Endodermal cell (in vitro differentiated cells): ENCODE measurements at places on chromosomes 12 and 14. TPM values are rescaled to one million over a fixed set of nuclear protein-coding genes. Genes with fewer than 3 reads are reported as not detected.

DNA sequence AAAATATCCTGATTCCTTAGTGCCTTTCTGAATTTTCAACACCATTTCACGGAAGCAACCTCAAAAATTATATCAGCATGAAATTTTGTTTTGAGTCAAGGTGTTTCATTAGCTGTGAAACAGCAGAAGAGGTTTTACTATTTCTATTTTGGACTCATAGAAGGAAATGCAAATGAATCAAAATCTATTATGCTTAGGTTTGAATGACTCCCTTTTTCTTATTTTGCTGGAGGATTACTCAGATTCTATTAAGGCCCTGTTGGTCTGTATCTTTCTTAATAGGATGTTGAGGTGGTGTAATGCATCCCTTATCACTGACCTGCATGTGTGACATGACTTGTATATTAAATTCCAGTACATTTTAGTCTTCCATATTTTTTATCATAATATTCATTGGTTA, 165.8 kb downstream of the TMTC2 start:
- DNase-seq: no peak

DNA sequence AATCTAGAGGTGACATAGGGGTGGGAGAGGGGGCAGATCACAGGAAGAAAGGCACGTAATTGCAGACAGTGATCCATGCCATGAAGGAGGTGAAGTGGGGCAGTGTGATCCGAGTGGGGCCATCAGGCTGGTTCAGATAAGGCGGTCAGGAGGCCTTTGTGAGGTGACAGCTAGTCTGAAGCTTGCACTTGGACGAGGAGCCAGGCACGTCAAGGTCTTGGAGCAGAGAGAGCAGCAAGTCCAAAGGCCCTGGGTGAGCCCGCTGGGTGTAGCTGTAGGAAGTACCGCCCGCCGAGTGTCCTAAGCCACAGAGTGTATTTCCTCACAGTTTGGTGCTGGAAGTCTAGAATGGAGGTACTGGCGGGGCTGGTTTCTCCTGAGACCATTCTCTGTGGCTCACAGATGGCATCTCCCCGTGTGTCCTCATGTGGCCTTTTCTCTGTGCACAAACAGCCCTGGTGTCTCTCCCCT, 23.6 kb downstream of the RHOF start:
- DNase-seq: no peak

Gene WBP11
- 150 and 168 TPM in 2 replicates for total RNA-seq

- no peak for DNase-seq
Observed at GRCh38 chr12:12523229-12523628, 39.4 kb downstream of the DUSP16 start.

- DNase-seq: no peak
Observed at GRCh38 chr14:80629606-80630005, 311.9 kb downstream of the CEP128 start.

GRCh38 chr14:33993246-33993645, 42.4 kb upstream of the EGLN3 start:
- no peak for DNase-seq

DNA sequence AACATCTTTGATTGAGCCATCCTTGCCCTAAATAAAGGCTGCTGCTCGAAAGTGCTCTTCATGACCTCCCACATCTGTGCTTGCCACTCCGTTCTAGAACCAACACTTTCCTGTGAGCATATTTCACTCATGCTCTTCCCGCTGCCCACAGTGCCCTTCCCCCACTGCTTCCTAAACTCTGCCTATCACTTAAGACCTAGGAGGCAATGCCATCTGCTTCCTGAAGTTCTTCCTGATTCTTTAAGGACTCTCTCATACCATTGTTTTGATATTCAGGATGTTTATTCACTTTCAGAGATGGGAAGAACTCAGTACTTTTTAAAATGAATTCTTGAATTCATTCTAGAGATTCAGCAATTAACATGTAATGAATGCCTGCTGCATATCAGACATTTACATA, 49.9 kb downstream of the ZFYVE21 start:
- DNase-seq: no peak

DNA sequence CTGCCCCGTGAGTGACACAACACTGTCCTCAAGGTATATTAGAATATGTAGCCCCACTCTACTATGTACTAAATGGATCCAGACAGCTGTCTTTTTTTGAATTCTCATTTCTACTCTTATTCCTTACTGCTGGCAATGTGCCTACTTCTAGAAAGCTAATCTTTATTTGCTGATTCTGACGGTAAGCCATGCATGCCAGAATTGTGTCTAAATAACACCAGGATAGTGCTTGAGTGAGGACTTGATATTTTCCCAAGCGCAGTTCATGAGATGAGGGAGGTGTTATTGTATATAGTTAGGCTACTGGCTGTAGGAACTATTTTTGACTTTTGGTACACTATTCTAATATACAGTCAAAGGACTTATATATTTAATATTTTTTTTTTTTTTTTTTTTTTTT, 316.2 kb upstream of the NAV3 start:
- DNase-seq: no peak

Gene GMFB
- 61.5 to 105 TPM (median 96.5 TPM) in 3 replicates for total RNA-seq

- peak; percentile 58 for DNase-seq
Observed at GRCh38 chr14:64566651-64567122, 16.9 kb downstream of the PPP1R36 start.

Gene TAS2R14
- 4.9 and 8.1 TPM in 2 replicates for total RNA-seq

DNA sequence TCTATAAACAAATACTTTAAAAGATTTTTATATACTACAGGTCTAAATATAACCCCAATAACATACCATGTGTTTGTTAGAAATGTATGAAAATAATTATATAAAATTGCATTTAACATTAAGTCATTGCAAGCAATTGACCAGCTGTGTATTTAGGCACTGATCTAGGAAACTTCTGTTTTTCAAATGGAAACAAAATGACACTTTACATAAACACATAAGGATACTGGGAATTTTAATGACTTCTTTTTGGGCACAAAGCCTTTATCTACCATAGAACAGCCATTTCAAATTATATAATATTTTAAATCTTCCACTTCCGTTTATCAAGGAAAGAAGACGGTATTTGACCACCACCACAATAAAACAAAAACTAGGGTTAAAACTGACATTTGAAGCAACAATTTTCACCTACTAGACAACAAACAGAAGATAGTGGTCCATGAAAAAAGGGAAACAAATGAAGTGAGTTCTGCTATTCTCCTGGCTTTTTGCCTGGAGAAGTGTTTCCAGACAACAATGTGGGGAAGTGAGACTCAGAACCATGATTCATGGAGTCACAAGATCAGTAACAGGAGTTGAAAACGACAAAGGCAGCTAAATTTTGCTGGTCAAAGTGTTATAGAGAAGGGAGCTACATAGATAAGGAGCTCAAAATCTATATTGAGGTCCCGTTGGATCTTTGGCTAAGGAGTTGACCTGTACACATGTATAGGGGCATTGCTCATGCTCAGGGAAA, 475.1 kb downstream of the TRHDE start:
- no peak for DNase-seq

- DNase-seq: no peak
Observed at GRCh38 chr12:112559784-112560183, 141.0 kb downstream of the PTPN11 start.

GRCh38 chr12:106714926-106715325, 59.6 kb upstream of the RIC8B start:
- DNase-seq: no peak

DNA sequence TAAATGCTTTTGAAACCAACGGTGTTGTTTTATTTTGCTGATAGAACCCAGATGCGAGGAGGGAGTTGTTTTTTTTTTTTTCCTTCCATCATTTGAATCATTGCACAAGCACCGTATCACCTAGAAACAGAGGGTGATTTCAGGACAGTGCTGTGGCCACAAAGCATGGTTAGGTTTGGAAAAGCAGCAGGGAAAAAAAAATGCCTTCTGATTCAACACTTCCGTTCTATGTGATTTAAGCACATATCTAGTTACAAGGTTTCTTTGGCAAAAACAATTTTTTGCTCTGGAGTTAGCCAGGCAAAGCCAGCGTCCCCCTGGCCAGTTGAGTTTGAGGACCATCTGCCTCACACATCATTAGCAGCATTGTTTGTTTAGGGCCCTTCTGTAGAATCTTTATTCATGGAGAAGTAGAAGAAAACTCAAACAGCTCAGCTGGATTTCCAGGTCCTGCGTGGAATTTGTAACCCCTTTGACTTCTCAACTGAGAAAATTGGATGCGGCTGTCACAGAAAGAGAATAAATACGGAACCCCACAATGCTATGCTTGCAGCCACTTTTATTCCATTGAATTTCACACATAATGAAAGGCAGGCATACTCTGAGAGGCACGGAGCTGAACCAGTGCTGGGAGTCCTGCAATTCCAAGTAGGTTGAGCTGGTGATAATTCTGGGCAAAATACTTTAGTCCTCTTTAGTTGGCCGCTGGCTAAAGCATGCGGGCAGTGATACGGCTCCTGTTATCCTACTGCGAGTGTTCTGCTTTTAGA, 17.0 kb upstream of the WNT5B start:
- no peak for DNase-seq

DNA sequence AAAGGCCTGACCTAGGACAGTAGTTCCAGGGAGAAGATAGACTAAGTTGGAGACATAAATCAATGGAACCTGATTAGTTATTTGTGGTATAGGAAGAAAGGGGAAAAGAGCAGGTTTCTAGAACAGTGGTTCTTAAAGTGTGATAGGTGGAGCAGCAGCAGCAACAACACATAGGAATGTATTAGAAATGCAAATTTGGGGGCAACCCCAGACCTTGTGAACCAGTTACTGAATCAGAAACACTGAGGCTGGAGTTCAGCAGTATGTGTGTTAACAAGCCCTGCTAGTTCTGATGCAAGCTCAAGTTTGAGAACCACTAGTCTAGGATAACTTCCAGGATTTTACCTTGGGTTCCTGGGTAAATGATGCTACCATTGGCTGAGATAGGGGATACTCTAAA, 308.7 kb downstream of the EMP1 start:
- DNase-seq: no peak

Gene DENR
- 82.3 to 95.0 TPM (median 86.1 TPM) in 3 replicates for total RNA-seq

GRCh38 chr14:70257526-70257925, 68.8 kb upstream of the SLC8A3 start:
- peak; percentile 72 for DNase-seq

- no peak for DNase-seq
Observed at GRCh38 chr14:104585966-104586697, 6.6 kb downstream of the C14orf180 start.

Gene CDK17
- 39.9 to 72.1 TPM (median 41.8 TPM) in 3 replicates for total RNA-seq

DNA sequence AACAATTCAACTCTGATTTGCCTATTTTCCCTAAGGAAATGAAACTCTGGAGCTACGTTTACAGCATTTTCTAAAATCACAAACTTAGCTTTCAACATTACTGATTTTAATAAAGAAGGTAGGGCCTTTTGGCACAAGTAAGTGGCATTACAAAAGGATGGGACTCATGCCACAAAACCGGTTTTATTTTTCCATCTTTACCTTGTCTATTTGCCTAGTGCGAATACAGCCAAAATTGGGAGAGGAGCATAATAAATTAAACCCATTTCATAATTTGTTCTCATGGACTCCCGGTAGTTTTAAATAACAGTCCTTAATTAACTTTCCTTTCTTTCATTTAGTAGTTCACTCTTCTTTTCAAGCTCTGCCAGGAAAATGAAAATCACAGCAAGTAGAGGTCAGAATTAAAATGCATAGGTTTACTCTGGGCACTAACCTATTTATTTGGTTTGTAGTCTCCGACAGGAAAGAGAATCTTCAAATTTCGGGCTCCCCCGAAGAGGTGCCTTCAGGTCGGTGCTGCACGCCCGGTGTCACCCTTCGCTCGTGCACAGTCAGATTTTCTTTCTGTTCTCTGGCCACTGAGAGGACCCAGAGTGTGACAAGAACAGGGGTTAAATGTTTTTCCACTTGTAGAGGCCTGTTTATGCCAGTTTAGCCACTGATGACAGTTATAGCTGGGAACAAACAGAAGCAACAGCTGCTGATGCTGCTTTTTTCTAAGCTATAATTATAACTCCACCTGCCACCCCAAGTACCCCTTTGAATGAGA, at the start of gene BEST3:
Gene BEST3, minus strand, starts transcription at position 535 of the 772 bp plus-strand sequence. CDS start 1,505 bp downstream, outside the sequence.
- no peak for DNase-seq

GRCh38 chr14:74558655-74559054, 53.4 kb downstream of the LTBP2 start:
- DNase-seq: no peak

DNA sequence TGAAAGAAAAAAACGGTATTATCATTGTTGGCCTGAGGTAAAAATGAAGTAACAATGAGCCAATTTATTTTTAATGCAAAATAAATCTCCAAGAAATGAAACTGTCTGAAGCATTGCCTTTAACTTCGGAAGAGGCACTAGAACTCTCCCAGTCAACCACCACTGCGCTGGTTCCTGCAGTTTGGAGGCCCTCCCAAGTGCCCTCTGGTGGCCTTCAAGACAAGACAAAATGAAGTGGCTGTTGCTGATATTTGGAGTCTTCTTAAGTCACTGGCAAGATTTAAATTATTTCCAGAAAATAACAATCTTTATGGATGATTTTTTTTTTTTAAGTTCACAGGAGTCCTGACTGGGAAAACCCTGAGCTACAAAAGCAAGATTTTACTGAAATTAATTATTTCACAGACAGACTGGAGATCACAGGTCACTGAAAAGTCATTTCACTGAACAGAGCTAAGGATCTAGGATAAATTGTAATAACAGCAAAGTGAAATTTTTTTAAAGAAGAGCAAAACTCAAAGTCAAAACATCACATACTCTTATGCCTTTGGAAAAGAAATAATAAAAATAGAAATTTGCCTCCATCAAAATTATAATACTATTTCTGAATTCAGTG, 58.2 kb downstream of the DICER1 start:
- peak; percentile 83 for DNase-seq

DNA sequence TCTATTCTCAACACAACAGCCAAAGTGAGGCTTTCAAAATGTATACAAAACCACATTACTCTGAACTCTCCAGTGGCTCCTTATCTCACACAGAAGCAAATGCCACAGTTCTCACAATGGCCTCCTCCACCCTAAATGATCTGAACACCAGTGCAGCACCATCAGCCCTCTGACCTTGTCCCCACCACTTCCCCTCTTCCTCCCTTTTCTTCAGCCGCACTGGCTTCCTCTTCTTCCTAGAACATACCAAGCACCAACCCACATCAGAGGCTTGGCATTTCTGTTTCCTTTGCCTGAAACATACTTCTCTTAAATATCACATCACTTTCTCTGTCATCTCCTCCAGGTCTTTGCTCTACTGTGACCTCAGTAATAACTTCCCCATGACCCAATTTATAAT, 66.3 kb downstream of the GPR135 start:
- no peak for DNase-seq

Gene ADAMTS20
- total RNA-seq: 1.1 to 23.2 TPM (median 1.1 TPM) in 3 replicates
